Tibial nerve (tissue), 4 donors: ENCODE measurements at places on chromosomes 6 and 20.
A peak's percentile ranks its signal among the peaks of the same experiment; 100 is the strongest.

DNA sequence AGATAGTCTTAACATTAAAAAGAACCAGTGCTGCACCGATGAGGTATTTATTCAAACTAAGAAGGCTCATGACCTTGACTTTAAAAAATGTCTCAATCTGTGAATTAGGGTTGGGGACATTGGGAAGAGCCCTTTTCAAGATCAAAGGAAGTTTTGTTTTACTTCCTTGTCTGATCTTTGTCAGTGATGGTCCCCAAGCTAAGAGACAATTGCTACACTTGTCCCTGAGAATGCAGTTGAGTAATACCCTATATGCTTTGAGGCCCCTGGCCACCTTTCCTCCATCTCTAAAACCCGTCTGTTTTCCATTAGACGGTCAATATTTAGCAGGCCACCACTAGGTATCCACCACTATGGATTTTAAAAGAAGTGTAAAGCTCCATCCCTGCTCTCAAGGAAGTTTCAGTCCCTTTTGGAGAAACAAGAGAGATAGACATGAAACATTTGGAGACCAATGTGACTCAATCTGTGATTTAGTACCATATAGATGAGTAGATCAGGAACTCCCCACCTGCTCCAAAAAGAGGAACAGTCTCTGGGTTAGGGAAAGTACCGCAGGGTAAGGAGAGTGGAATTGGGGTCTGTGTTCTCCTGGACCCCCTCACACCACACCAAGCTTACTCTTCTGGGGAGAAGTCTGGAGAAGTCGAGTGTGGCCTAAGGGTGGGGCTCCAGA is 99.1 kb upstream of the ISM1 start:
- DNase-seq: no peak

DNA sequence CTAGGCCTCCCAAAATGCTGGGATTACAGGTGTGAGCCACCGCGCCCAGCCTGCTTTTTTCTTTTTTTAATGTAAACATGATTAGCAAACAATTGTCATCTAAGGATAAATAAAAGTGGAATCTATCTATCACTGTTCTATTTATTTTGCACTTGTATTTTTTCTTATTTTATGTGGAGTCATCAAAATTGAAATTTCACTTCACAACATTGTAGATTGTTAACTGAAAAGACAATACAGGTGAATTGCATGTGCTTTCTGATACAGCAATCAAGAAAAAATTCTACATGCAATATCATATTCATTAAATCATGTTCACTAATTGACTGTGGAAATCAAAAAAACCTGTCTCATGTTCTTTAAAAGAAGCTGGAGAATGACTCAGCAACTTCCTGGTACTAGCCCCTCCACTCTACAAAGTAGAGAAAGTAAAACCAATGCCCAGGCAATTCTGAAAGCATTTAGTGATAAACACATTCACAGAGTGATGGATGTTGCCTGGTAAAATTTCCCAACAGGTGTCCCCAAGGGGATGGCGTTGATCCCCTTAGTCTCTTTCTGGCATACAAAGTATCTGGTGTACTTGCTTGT is 10.7 kb upstream of the RFX6 start:
- DNase-seq: no peak

DNA sequence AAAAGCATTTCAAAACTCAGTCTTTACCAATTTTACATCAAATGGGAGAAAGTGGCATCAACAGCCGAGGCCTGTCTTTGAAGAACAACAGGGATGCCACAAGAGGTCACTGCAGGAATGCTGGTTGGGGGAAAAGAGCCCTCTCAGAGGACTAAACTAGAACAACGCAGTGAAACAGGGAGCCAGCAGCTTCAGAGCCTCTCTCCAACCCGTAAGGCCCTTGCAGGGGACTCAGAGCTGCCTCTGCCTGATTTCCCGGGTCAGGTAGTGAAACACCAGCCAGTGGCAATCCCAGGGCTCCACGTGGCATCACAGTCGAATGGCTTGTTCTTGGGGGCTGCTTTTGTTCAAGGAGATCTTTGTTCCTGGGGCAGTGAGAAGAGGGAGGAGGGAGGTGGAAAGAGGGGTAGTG is 55.0 kb upstream of the KCNK16 start:
- DNase-seq: peak; percentile 32

- DNase-seq: no peak
Observed at GRCh38 chr6:8061736-8062135, 2.5 kb downstream of the BLOC1S5 start.
